Amniotic stem cell (primary cell): ENCODE measurements at places on chromosomes 1 and 21.

GRCh38 chr1:109109906-109110305, 4.0 kb upstream of the ELAPOR1 start:
- DNase-seq = no peak

DNA sequence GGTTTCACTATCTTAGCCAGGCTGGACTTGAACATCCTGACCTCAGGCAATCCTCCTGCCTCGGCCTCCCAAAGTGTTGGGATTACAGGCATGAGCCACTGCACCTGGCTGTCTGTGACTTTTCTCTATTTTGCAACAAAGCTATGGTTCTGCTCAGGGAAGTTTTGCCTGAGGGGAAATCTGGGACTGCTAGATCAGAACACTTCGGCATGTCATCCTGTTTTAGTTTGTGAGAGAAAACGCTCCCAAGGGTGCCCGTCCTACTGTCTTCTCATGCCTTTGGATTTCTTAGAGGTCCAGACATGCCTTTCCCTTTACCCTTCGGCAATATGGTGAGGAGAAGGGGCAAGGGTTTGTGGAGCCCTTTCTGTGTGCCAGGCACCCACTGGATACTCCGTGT, 5.6 kb upstream of the CORT start:
- DNase-seq = no peak

- no peak for DNase-seq
Measured at GRCh38 chr1:54579337-54579781, 31.3 kb downstream of the ACOT11 start.

GRCh38 chr1:99305626-99306025, 41.3 kb downstream of the PLPPR4 start:
- DNase-seq = no peak

GRCh38 chr1:161718559-161719324, 2.6 kb upstream of the FCRLB start:
- no peak for DNase-seq

DNA sequence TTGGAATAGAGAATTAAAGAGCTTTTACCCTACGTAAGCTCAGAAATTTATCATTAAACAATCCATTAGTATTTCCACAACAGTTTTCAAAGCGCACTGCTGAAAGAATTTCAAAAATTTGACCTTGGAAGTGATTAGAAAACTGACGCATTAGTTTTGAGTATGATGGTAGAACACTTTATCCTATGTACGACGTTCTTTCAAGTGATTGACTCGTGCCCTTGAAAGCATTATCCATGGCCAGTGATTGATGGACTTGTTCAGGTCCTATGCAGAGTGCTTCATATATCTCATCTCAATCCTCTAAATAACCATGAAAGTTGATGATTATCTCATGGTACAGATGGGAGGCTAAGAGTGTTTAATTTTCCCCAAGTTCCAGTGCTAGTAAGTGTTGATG, 697.2 kb downstream of the USP25 start:
- no peak for DNase-seq

DNA sequence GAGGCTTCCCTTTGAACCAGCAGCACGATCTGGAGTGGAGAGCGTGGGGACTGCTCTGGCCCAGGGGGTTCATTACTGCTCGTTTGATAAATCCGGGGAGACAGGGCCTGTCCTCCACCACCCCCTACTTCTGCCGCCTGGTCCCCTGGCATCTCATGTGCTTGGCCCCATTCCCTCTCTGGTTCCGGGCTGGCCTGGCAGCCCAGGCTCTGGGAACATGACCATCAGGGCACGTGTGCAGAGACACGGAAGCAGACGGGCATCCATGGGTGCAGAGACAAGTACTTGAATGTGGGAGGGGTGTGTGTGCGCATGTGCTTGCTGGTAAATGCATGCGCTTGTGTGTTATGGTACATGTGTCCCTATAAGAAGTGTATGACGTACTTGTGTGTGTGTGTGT, 75.5 kb downstream of the KIRREL1 start:
- DNase-seq = no peak

DNA sequence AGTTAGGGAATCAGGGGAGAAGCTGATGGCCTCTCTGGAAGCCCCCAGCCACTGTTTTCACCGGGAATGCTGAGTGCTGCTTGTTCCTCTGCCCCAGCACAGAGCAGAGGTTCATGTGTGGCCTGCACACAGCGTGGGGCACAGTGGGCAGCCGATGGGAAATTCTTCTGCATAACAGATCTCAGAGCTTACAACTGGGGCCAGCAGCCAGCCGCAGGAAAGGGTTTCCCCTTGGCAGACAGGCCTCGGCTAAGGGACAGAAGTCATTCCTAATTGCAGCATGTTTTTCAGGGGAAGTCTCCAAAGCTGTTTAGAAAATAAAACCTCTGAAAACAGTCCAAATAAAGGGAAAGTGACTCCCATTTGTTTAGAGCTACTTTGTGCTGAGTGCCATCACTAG, 22.6 kb downstream of the HMGB4 start:
- DNase-seq = no peak

- DNase-seq = no peak
Measured at GRCh38 chr21:38205940-38206339, 50.9 kb upstream of the KCNJ15 start.

GRCh38 chr1:212285685-212286555, 710 bp downstream of the PPP2R5A start:
- no peak for DNase-seq

DNA sequence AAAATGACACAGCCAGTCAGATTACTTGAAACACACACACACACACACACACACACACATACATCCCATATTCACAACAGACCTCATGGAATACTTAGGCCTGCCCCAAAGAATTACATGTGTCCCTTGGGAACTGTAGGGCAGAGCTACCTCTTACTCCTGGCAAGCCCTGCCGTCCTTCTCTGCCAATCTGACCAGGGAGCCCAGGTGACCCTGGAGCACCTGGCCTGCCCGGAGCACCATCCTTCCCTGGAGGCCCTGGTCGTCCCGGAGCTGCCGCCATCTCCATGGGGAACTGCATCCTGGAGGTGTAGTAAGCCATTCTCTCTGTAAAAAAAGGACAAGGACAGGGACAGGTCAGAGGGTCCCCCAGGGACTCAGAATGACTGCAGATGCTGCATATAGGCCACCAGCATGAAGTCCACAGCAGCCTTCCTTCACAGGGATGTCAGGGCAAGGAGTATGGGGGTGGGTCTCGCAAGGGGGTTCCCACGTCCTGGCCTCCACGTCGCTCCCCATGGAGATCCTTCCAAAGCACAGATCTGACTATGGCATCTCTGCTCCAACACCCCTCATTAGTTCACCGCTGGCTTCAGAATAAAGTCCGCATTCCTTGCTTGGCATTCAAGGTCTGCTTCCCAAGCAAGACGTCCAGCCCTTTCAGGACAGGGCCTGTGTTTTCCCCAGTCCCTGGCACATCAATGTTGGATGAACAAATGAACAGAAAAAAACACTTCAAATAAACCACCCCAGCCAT, 9.2 kb upstream of the PEF1 start:
- DNase-seq = no peak

- no peak for DNase-seq
Measured at GRCh38 chr1:246482805-246483568, 24.1 kb downstream of the SMYD3 start.

DNA sequence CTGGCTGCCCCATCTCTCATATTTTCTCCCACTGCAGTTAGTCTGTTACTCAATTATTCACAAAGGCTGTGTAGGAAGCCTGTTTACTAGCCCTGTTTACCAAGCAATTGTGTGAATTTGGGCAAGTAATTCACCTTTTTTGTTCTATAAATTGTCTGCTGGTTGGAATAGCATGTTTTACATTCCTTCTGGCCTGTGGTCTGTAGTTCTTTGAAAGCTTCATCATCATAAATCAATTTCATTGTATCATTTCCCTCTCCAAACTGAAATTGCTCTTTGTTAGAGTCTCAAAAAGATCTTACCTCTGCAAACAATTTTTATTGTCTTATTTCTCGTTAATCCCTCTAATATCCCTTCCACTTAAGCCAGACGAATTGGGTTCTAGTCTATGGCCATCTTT, 1059.5 kb upstream of the ADGRL4 start:
- no peak for DNase-seq

DNA sequence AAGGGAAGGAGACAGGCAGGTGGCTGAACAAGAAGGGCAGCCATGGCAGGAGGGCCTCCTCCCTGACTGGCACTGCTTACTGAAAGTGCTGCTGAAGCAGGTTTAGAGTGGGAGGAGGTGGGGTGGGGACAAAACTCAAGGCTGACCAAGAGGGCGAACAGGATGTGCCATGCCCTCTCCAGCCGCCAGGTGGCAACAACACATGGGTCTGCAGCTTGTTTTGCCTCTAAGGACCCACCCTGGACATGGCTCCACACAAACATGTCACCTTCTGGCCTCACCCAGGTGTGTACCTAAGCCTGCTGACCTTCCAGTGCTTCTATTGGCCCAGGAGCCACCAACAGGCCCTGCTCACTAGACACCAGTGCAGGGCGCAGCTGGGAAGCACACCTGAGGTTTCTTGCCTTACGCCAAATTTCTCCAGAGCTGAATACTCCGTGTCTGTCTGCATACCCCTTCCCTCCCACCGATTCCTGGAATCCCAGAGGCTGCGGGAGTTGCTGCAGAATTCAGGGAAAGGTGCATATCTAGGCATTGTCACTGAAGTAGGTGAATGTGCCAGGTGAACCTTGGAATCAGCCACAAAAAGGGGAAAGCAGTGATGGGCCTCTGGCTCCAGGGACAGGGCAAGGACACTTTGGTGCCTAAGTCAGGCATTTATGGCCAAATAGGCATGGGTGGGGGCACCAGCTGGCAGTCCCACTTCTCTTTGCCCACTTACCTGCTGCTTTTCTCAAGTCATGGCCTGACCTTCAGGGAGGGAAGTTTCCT, 5.3 kb downstream of the PSRC1 start:
- no peak for DNase-seq

GRCh38 chr1:189958756-189959155, 518.9 kb downstream of the BRINP3 start:
- no peak for DNase-seq

GRCh38 chr1:6357243-6357936, 36.2 kb downstream of the ACOT7 start:
- DNase-seq = no peak

DNA sequence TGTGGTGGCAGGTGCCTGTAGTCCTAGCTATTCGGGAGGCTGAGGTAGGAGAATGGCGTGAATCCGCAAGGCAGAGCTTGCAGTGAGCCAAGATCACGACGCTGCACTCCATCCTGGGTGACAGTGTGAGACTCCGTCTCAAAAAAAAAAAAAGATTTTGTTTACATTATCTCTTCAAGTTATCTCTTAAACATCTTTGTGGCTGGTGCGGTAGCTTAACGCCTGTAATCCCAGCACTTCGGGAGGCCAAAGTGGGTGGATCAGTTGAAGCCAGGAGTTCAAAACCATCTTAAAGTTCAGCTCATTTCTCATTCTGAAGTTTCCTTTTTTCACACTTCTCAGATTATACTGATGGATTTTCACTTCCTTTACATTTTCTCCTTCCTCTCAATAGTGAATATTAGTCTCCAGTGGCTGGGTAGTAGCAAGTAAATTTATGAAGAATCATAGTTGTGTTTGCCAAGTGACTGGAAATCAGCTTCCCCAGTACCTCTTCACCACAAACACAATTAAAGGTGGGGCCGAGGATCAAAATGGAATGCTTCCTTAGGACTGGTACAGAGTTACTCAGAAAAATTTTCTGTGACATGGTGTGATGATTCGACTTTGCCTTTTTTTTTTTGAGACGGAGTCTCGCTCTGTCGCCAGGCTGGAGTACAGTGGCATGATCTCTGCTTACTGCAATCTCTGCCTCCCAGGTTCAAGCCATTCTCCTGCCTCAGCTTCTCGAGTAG, 13.8 kb downstream of the PIP5K1A start:
- DNase-seq = no peak

- no peak for DNase-seq
Measured at GRCh38 chr1:75630004-75630594, 19.2 kb upstream of the SLC44A5 start.

DNA sequence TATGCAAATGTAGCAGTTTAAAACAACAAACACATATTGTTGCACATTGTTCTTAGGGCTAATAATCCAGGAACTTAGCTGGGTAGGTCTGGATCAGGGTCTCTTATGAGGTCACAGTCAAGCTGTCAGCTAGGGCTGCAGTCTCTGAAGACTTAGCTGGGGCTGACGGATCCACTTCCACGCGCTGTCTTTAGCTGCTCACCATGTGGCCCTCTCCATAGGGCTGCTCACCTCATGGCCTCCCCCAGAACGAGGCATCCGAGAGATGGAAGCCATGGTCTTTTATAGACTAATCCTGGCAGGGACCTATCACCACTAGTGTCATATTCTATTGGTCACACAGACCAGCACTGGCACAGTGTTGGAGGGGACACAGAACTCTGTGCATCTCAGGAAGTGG, 8.7 kb upstream of the OXCT2 start:
- no peak for DNase-seq

- DNase-seq = no peak
Measured at GRCh38 chr1:187384504-187384903, 555.8 kb downstream of the PLA2G4A start.

DNA sequence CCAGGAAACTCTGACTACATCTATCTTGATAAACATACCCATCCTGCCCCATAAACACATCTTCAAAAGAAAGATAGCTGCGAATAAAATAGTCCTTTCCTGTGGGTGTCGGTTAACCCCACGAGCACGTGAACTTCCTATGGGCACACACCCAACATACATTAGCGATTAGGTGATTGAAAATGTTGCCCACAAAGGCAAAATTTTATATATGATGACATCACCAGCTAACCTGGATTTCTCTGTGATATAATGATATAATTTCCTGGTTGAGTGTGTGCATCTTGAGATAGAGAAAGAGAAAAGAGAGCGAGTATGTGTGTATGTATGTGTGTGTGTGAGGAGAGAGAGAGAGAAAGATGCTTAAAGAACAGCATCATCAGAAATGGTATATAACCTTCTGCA, 296.1 kb downstream of the PTPRC start:
- DNase-seq = no peak

DNA sequence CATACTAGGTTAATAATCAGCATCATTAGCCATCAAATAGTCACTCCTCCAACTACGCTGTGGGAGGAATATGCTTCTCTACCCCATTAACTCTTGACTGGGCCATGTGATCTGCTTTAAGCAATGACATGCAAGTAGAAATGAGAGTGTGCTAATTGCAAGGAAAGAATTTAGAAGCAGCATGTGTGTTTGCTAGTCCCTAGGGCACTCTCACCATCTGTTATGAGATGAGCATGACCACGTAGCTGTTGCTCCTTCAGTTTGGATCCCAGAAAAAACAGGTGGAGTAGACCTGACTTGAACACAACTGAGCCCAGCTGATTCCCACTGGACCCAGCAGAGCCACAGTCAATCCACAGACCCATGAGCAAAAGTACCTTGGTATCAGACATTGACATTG, 19.7 kb upstream of the RGS7 start:
- no peak for DNase-seq

- DNase-seq = no peak
Measured at GRCh38 chr1:39272027-39272797, 67.7 kb downstream of the MACF1 start.
